CD4-positive, alpha-beta T cell treated with Interleukin-21 for 1 hour (primary cell): ENCODE measurements at places on chromosomes 2 and 18.

GRCh38 chr2:177075254-177075653, 137.3 kb upstream of the HNRNPA3 start:
- DNase-seq, result no peak

GRCh38 chr2:100730290-100730868, 89.6 kb upstream of the NPAS2 start:
- DNase-seq, result peak; percentile 23

DNA sequence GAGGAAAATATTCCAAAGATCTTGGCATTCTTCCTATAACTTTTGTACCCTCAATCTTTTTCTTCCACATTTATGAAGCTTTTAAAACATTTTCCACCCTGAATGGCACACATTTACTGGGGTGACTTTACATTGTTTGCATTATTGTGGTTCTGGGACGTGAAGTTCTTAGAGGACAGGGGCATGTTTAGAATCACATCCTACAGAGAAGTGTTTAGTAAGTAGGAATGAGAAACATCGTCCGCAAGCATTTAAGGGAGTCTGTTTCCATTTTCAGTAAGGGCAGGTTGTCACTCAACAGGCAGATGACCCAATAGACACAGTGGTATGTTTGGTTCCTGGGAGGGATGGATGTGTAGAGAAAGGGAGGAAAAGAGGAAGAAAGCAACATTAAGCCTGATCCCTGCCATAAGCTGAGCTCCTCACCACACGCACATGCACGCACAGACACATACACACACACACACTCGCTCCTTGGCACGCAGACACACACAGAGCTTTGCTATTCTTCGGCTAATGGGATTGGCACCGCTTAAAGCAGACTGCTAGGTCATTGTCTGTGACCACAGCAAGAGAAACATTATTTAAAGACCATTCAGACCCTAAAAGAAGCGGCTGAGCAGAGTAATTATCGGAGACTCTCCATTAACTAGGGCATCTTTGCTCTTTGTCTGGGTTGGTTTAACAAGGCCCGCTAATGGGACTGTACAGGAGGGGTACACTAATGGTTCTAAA, 14.2 kb upstream of the PLEKHM3 start:
- DNase-seq, result no peak

GRCh38 chr2:10357193-10358169, 54.8 kb downstream of the HPCAL1 start:
- no peak for DNase-seq

- DNase-seq, result no peak
These were observed 90.4 kb downstream of the FTCDNL1 start for GRCh38 chr2:199760574-199760973.

DNA sequence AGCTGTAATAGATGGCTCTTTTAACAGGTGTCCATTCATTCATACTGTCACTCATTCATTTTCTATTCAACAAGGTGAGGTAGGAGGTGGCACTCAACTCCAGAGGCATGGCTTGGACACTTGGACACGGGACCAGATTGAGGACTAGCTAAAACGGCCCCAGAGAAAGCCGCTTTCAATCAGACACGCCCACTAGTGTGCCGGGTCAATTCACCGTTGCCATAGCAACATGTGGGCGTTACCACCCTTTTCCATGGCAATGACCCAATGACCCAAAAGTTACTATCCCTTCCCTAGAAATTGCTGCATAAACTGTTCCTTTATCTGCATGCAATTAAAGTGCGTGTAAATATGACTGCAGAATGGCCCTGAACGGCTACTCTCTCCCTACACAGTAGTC, 49.2 kb upstream of the LGALSL start:
- DNase-seq, result no peak

- no peak for DNase-seq
These were observed 187.0 kb downstream of the OSR1 start for GRCh38 chr2:19171409-19171808.

GRCh38 chr2:110983133-110983532, 137.6 kb upstream of the BCL2L11 start:
- DNase-seq, result no peak

DNA sequence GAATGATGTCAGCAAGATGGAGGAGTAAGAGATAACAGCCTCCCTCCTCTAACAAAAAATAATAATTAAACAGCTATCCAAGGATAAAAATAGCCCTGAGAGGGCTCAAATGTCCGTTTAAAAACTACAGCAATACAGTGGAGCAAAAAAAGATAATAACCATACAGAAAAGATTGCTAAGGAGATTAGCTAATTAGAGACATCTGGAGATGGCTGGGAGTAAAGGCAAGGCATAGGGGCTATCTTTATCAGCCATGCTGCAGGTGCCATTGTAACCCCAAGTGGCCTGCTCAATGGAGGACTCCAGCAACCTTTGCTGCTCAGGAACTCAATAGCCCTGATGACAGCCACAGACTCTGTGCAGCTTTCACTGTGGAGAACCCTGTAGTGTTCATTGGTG, 42.7 kb downstream of the MDH1 start:
- DNase-seq, result no peak

DNA sequence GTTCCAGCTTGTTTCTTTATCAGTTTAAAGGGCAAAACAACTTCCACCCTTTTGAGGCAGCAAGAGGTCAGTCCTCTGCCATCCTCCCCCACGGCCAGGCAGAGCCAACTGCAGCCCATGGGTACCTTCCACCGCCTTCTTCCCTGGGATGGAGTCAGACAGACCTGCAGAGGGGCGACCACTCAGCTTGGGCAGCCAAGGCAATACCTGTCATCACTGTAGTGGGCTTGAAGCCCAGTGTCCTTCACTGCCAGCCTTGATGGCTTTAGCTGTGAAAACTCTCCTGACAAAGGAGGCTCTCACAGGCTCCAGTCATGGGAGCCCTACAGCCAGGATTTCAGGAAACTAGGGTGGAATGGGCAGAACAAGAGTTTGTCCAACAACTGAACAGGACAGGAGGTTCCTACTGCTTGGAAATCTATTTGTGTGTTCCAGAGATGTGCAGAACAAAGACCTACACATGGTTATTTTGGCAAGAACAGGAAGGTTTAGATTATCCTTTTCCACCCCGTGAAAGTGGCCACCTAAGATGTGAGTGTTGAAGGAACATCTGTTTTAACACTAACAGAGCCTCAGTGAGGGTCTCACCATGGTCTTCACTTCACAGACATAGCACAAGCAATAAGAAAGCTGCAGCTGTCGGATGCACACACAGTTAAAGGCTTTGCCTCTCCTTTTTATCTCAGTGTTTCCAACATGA, 93.9 kb upstream of the RMDN2 start:
- DNase-seq, result no peak

DNA sequence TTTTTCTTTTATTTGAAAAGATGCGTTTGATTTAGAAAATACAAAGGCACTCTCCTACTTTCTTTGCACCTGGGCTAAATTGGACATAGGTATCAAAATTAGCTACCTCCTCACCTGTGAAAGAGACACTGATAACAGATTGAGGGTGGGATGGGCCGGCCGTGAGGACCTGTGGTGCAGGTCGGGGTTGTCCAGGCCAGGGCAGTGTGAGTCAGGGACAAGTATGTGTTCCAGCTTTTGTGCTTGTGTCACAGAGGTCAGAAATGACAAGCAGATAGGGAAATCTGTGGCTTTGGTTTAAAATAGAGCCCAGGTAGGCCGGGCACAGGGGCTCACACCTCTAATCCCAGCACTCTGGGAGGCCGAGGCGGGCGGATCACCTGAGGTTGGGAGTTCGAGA, 22.6 kb downstream of the MYL12B start:
- DNase-seq, result no peak

GRCh38 chr2:237688081-237688480, 60.7 kb downstream of the LRRFIP1 start:
- no peak for DNase-seq

- DNase-seq, result no peak
These were observed 41.0 kb downstream of the PTGR3 start for GRCh38 chr18:75167759-75168618.
